ENCODE measurements at places on chromosomes 1 and 21. TPM values are rescaled to one million over a fixed set of nuclear protein-coding genes. Genes with fewer than 3 reads are reported as not detected.

Gene FMO2
- polyA plus RNA-seq, result 95.4 TPM

Gene OR2L13
- polyA plus RNA-seq, result not detected

Gene NBL1
- 91.7 TPM for polyA plus RNA-seq

Gene ERICH3
- polyA plus RNA-seq, result under 0.01 TPM

Gene CYP4B1
- 64.5 TPM for polyA plus RNA-seq

Gene TMEM125
- polyA plus RNA-seq, result 11.7 TPM

Gene HSD3B2
- polyA plus RNA-seq, result 0.07 TPM

Gene LEMD1
- polyA plus RNA-seq, result 0.81 TPM

Gene C1orf87
- polyA plus RNA-seq, result not detected

Gene PRAMEF33
- not detected for polyA plus RNA-seq

Gene CHAF1B
- polyA plus RNA-seq, result 2.1 TPM

All from esophagus (tissue), 2 donors.